ENCODE measurements at places on chromosomes 13 and 19.

- no peak for DNase-seq
Observed at GRCh38 chr19:37999309-38000213, 92.6 kb downstream of the SIPA1L3 start.

DNA sequence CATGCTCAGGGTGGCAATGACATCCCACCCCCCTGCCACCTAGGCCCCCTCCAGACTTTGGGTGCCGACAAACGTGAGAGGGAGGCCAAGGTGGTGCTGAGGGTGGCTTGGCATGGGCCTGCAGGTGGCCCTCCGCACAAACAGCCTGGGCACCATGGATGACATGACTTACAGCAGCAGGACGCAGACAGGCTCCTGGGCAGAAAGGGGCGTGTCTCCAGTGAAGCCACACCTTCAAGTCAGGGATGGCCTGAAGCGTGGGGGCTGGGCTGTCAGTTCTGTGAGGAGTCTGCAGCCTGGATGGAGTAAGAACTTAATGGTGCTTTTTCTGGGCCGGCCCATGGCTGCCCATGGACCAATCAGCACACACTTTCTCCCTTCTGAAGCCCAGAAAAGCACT lies 25.3 kb downstream of the POMP start:
- DNase-seq = no peak

DNA sequence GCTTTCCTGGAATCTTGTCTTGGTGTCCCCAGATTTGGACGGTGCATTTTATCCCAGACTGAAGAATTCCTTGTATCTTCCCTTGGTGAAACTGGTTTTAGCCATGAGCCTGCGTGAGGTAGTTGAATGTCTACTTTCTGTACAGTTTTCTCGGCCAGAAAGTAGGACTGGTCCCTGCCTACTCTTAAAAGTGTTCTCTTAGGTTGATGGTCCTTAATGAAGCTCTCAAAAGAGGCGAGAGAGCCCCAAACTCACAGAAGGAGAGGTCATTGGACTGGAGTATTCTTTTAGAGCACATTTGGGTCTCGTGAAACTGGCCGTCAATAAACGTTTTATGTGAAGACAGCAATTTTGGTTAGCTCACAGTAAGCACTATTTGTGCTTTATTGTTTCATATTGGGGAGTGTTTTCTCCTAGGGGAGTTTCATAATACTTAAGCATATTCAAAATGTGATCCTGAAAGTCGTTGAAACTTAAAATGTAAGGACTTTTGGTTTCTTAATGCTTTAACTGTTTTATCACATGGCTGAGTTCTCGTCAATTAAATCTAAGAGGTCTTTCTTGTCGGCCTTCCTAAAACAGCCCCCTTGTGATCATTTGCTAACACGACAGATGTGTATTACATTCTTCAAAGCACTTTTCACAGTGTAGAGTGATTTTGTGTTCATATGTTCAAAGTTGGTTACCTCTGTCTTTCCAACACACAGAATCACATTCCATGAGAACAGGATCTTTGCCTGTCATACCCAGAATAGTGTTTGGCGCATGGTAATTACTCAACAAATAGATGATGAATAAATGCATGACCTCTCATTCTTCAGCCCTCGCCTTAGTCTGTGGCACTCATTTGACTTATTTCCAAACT lies 889 bp downstream of the GTF2F2 start:
- no peak for DNase-seq

DNA sequence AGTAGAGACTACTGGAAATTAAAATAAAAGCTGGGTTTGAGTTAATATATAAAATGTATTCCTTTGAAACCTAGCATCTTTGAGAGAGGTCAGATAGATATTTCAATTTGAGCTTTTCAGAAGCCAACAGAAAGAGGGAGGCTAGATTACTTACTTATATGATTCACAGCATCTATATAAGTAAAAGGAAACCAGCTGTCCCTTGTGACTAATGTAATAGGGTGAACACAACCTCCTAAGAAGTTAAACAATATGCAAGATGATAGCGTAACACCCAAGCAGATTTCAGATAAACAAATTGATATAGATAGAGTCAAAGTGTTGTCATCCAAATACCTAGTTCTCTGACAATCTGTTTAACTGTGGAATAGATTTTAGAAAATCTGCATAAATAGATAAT lies 393.5 kb upstream of the GPC6 start:
- no peak for DNase-seq

- DNase-seq = no peak
Observed at GRCh38 chr13:69720278-69720983, 387.2 kb upstream of the ATXN8OS start.
